AG04450 (cell line): ENCODE measurements at places on chromosomes 7 and 10.

DNA sequence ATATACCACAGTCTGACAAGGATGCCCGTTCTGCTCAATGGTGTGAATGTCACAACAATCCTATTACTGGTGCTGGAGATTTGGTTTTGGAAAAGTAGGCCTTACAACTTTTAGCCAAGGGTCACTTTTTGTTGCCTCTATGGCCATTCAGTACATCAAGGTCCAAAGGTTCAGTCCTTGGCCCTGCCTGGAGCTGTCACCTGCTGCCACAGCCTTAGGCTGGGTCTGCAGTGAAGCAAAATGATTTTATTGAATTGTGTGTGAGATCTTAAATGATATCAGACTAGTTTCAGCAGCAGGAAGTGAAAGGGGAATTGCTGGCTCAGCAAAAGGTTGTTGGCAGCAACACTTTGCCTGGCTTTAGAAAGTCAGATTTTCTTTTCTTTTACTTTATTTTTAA, 427.6 kb downstream of the THSD7A start:
- no peak for DNase-seq

DNA sequence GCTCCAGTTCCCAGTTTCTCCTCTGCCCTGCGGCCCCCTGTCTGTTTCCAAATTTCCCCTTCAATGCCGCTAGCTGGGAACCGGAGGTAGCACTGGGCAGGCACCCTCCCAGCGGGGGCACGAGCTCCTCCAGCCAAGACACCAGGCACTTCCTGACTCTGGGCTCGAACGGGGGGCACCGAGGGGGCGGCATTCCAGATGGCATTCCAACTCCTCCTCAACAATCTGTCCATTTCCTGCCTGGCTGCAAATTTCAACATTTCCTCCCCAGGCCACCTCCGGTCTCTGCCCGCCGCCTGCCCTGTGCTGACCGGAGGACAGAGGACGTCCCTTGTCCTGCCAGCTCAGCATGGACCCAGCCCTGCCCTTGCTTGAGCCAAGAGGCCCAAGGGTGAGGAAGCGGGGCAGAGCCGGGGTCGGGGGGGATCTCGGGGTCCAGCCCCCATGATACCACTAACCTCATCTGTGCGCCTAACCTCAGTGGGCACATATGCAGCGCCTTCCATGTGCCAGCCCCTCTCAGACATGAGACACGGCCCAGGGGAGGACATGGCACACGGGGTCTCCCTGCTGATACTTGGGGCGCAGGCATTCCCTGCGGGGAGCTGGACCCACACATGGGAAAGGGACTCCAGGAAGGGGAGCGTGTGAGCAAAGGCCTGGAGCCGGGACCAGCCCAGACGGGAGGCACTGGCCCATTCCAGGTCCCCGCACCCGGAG, 58.0 kb downstream of the PDGFA start:
- DNase-seq = no peak

GRCh38 chr7:28520074-28521015, 108.0 kb downstream of the CREB5 start:
- no peak for DNase-seq

DNA sequence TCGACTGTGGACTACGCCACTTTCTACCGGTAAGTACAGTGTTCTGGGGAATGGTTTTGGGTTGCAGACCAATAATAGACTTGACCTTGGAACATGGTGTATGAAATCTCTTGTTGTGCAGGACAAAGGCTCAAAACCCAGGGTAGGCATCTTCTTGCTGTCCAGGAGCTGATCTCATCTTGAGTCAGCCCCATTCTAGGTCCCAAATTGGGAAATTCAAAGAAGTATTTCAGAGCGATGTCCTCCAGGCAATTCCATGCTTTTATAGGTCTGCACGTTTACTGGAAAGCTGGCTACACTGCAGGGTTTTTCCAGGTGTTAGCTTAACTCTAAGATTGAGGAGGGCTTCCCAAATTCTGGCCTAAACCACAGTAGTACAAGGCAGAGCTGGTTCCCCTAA, 180.7 kb downstream of the BMPER start:
- no peak for DNase-seq

GRCh38 chr10:91389636-91390512, 20.3 kb upstream of the HECTD2 start:
- DNase-seq = no peak

DNA sequence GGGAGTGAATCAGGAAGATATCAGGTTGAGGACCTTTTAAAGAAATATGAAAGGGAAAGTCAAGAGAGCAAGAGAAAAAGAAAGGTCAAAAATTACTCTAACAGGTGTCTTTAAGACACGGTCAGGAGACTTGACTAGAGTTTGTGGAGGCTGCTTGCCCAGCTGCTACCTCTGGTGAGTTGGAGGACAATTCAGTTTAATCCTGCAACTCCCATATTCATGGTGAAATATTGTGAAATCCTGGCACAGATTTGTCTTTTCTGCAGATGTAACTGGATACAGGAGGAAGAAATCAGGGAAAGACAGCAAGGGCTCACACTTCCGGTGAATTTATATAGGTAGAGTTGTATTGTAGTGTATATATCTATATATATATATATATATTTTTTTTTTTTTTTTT, 93.5 kb downstream of the AKAP9 start:
- DNase-seq = no peak

GRCh38 chr7:7327423-7327822, 145.1 kb downstream of the C1GALT1 start:
- no peak for DNase-seq

DNA sequence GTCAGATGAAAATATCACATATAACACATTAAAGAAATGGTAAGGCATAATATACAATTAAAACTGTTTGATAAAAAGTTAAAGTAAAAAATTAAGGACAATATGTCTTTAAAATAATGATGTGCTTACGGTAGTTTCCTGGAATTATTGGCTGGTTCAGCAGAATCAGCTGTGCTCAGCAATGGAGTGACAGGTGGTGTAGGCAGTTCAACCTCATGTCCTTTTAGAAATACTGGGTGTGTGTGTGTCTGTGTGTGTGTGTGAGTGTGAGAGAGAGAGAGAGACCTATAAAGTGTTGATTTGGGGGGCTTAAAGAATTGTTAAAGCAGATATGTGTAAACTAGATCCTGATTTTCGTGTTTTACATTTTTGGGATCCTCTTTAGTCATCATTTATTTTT, 141.2 kb downstream of the ADAM22 start:
- DNase-seq = no peak

- no peak for DNase-seq
These were observed 245.8 kb downstream of the ARHGAP21 start for GRCh38 chr10:24477915-24478314.

DNA sequence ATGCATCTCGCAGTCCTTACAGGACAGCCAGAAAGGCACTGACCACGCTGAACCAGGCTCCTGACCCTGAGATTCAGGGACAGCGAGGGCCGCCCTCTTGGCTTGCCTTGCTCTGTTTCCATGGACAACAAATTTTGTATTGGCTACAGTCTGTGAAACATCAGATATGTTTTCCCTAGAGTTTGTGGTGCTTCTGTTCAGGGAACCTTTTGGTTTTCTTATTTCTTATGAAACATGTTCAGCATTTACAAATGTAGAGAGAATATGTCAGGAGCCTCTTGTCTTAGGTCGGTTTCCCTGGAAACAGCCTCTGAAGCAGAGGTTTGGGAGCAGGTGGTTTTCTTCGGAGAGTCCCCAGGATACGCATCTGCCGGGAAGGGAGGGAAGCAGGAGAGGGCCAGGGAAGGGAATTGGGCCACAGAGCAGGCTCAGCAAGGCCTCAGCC, 260.1 kb downstream of the CCDC3 start:
- DNase-seq = no peak

GRCh38 chr7:33423646-33424020, 294.3 kb downstream of the BBS9 start:
- DNase-seq = no peak

DNA sequence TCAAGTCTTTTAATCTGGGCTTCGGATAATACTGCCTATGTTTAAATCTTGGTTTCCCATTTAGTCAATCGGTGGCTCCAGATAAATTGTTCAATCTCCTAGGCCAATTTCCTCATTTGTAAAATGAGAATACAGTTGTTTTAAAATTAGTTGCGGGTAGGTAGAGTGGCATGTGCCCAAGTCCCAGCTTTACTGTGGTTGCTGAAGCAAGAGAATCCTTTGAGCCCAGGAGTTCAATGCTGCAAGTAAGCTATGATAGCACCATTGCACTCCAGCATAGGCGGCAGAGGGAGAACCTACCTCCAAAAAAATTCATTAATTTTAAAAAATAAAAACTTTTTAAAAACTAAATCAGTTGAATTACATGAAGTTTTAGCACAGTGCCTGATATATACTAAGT, 7.3 kb downstream of the RNF216 start:
- DNase-seq = no peak

DNA sequence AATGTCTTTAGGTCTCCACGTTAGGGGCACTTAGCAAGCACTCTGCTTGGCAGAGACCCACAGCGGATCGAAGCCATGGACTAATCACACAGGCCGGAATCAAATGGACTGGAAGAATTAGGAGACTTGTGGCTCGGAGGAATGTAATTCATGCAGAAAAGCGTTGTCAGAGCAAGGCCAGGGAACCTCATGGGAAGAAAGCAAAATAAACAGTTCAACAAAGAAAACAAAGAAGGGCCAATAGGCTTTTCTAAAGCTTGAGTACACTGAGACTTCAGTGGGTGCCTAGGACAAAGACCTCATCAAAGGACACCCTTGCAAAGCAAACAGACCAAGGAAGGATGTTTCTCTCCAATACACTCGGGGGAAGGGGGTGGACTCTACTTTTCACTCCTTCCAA, 171.1 kb downstream of the GLI3 start:
- no peak for DNase-seq
